ENCODE measurements at places on chromosomes 1 and 21.
A peak's percentile ranks its signal among the peaks of the same experiment; 100 is the strongest.

GRCh38 chr1:76820028-76820427, 47.3 kb upstream of the ST6GALNAC5 start:
- DNase-seq, result no peak

DNA sequence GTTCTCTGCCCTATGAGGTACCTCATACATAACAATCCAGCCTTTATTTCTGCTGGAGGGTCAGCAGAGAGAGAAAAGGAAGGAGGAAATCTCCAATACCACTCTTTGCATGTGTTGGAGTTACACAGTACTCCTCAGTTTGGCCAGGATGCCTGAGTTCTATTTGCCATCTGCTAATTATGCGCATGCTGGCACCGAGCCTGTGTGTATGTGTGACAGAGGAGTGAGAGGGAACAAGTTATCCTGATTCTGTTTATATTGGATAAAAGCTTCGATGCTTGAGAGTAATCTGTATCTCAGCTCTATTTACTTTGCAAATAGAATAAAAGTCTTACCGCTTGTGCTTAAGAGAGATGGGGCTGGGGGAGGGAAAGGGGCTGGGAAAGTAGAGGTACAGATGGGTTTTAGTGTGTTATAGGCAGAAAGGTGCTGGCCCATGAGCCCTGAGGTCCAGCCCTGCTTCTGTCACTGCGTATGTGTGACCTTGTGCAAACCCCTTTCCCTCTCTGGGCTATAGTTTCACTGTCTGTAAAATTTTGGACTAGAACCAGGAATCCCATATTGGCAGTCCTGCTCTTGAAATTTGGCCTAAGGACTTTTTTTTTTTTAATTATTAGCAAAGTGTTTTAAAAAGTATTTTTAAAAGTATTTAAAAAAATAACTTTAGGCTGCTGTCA, 54.5 kb upstream of the PLXNA2 start:
- DNase-seq, result no peak

DNA sequence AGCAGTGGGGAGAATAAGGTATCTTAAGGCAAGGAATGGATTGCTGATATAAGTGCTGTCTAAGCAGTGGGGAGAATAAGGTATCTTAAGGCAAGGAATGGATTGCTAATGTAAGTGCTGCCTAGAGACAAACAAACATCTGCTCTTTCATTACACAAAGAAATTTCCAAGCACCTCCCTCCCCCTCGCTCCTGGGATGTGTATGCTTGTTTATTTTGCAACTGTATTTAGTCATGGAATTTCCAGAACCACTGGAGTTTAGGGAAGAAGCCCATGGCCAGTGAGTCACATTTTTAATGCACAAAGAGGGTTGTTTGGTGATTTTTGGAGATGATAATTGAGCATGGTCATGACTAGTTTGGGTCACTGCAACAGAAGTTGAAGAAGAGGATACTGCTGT, 21.5 kb downstream of the PDPN start:
- no peak for DNase-seq

- no peak for DNase-seq
Observed at GRCh38 chr1:201172999-201173610, 17.5 kb upstream of the IGFN1 start.

- DNase-seq, result no peak
Observed at GRCh38 chr1:24278726-24279125, 40.4 kb upstream of the GRHL3 start.

DNA sequence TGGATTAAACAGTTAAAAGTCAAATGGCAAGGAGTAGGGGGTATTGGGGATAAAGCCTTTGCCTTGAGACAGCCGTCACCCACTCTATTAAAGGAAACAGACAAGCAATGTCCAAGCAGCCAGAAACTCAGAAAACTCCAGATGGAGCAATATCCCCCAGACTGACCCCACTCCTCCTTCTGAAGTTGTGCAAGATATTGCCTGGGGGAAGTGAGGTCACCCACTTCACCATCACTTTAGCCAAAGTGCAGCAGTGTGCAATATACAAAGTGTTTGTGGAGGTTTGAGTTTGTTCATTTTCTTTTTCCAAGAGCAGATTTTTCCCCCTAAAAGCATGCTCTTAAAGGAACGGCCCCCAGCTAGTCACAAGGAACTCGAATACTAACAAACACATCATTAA, 125.1 kb downstream of the ETS2 start:
- DNase-seq, result no peak

DNA sequence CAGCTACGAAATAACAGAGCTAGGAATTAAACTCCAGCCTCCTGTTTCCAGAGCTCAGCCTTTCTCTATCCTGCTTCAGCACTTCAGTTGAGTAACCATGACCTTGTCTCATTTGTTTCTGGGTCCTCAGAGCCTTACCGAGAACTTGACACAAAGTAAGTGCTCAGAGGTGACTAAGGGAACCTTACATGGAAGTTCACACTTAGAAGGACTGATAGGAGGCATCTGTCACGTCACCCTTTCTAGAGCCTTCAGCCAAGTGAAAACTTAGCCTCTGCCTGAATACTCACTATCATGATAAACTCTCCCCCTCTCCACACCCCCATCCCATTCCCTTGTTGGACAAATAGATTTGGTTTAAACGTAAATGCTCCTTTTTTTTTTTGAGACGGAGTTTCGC, 9.8 kb upstream of the LUZP1 start:
- DNase-seq, result no peak

DNA sequence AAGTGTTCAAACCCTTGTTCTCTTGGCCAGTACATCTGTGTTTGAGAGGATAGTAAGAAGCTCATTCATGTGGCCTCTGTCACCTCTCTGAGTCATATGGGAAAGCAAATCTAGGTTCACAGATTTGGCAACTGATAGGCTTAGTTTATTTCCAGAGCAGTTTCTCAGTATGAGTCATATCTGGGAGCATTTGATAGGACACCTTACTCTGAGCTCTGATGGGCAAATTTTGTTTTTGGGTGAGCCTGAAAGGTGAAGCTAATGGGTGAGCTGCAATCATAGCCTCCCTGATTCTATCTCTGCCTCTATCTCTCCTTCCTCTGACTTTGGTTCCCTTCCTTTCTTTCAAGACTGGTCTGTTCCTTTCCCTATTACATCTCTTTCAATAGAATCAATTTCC, 134.4 kb downstream of the S1PR1 start:
- DNase-seq, result peak; percentile 28

- DNase-seq, result no peak
Observed at GRCh38 chr1:192489047-192489446, 86.5 kb upstream of the RGS1 start.

DNA sequence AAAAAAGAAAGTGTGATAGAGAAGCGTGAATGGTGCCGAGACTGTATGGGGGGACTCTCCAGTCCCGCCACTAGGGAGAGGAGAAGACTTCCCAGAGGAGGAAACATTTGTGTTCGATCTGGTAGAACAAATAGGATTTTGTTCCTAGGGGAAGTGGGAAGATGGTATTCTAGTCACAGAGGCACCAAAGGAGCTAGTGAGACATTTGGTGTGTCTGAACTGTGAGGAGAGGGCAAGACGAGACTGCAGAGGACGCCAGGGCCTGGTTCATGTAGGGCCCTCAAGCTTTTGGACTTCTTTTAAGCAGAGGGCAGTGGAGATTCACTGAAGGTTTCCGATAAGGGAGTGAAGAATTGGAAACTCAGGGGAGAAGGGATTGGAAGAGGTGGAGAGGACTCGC, 2.9 kb downstream of the BTBD19 start:
- DNase-seq, result no peak

- no peak for DNase-seq
Observed at GRCh38 chr1:241308471-241308870, 48.5 kb downstream of the RGS7 start.
